ENCODE measurements at places on chromosomes 13 and 19.

DNA sequence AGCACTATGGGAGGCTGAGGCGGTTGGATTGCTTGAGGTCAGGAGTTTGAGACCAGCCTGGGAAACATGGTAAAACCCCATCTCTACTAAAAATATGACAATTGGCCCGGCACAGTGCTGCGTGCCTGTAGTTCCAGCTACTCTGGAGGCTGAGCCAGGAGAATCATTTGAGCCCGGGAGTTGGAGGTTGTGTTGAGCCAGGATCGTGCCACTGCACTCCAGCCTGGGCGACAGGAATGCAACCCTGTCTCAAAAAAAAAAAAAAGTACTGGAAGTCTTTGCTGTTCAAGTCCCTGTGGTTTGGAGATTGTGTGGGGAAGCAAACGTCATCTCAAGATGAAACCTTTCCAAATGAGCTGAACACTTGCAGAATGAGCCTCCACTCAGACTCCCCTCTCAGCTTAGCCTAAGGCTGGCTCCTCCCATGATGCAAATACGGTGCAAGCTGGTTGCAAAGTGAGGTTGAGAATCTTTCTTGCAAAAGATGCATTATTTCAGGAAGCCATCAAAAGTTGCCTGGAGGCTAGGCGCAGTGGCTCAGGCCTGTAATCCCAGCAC lies 46.2 kb downstream of the MYO9B start:
- DNase-seq = no peak

GRCh38 chr13:23899555-23899954 lies 2.3 kb upstream of the C1QTNF9B start:
- no peak for DNase-seq

- no peak for DNase-seq
Observed at GRCh38 chr13:77038907-77039480, 12.0 kb upstream of the FBXL3 start.

DNA sequence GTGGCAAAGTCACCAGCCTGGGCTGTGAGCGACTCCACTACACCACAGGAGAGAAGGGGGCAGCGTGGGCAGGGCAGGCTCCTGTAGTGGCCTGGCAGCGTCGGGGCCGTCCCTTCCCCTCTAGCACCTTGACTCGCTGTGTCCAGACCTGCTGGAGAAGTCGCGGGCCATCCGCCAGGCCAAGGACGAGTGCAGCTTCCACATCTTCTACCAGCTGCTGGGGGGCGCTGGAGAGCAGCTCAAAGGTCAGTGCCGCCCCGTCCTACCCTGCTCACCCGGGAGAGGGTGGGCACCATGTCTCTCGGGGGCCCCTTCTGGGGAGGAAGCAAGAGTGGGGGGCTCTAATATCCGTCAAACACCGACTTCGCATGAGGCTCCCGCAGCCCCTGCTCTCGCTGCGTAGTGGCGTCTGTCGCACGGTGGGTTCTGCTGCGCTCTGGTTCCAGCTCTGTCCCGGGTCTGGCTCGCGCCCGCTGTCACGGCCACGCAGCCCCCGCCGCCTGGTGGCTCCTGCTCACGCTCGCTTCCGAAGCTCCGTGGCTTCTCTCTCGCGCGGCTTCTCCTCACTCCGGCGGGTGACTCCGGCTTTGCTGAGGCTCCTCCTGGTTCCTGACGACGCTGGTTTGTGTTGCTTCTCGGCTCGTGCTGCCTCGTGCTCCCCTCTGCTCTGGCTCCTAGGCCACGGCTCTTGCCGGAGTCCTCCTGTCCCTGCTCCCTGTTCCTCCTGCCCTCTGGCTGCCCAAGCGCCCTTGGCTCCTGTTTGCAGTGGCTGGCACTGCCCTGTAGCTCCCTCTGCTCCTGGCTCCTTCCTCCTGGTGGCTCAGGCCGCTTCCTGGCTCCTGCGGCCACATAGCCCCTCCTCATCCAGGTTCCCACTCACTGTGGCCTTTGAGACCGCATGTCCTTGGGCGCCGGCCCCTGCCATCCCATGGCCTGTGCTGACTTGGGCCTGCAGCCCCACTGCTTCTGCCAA lies 27.2 kb downstream of the MYH14 start:
- no peak for DNase-seq

GRCh38 chr13:75050419-75051046 lies 431.4 kb downstream of the TBC1D4 start:
- DNase-seq = no peak

- no peak for DNase-seq
Observed at GRCh38 chr19:10412257-10412977, 7.9 kb upstream of the PDE4A start.

DNA sequence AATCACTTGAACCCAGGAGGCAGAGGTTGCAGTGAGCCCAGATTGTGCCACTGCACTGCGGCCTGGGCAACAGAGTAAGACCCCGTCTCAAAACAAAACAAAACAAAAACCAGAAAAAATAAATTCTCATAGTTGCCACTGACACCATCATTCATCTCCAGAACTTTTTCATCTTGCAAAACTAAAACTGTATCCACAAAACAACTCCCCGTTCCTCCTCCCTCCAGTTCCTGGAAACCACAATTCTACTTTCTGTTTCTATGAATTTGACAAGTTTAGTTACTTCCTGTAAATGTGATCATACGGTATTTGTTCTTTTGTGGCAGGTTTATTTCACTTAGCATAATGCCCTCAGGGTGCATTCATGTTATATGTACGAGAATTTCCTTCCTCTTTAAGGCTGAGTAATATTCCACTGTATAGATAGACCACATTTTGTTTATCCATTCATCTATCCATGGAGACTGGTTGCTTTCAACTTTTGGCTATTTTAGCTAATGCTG lies 13.2 kb upstream of the ADGRE5 start:
- DNase-seq = no peak
